Hematopoietic multipotent progenitor cell treated with erythropoietin and hydrocortisone succinate and interleukin-3 and kit ligand, for 6 days (in vitro differentiated cells): ENCODE measurements at places on chromosomes 1 and 21.

GRCh38 chr1:16143566-16144324 is 12.1 kb downstream of the EPHA2 start:
- DNase-seq: peak; percentile 83

GRCh38 chr21:31201144-31201543 is 142.9 kb downstream of the TIAM1 start:
- DNase-seq: peak; percentile 56

- no peak for DNase-seq
Observed at GRCh38 chr1:55773211-55773940, 558.2 kb upstream of the USP24 start.

GRCh38 chr1:213993929-213994328 is 6.2 kb downstream of the PROX1 start:
- no peak for DNase-seq

GRCh38 chr1:111747282-111747734 is 8.1 kb upstream of the INKA2 start:
- peak; percentile 95 for DNase-seq

DNA sequence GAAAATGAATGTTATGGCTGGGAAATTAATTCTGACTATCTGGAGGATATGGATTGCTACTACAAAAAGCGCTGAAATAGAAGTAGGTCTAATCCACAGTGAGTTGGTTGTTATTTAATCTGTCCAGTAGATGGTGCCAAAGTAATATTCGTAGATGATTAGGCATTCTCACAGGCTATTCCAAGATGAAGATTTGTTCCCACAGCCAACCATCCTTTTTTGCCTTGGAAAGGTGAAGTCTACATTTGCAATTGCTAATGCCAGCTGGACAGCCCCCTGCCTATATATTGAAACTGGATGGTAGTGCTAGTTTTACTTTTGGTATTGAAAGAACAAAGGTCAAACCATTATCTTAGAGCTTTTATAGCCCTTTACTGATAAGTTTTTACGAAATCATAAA is 43.8 kb downstream of the RBM11 start:
- peak; percentile 80 for DNase-seq

- DNase-seq: peak; percentile 94
Observed at GRCh38 chr1:33255347-33256220, 708 bp upstream of the ZNF362 start.

DNA sequence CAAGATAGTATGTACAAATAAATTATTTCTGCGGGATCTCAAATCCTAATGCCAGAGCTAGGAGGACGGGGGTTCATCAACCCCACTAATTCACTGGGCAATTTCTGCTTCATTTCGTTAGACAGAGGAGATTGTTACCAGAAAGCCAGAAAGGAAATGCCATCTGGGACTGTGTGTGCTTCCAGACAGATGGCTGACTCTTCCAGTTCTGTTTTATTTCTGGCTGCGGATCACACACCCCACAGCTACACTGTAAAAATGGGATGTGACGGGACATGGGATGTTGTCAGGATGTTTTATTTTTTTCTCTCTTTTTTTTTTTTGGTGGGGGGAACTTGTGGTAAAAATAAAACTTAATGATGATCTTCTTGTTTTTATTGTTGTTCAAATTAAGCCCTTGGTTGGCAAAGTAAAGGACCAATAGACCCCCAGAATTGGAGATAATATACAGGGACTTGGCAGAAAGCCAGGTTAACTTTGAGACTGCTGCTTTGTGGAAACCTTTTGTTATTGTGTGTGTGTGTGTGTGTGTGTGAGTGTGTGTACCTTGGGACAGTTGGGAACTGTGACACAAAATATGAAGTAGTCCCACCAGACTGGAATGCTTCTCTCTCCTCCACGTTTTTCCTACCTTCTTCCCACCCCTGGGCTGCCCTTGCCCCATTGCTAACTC is 114.5 kb downstream of the NUF2 start:
- peak; percentile 2 for DNase-seq

- no peak for DNase-seq
Observed at GRCh38 chr1:22527122-22527521, 36.2 kb upstream of the EPHA8 start.

GRCh38 chr1:14083706-14084105 is 383.7 kb downstream of the PRDM2 start:
- no peak for DNase-seq

DNA sequence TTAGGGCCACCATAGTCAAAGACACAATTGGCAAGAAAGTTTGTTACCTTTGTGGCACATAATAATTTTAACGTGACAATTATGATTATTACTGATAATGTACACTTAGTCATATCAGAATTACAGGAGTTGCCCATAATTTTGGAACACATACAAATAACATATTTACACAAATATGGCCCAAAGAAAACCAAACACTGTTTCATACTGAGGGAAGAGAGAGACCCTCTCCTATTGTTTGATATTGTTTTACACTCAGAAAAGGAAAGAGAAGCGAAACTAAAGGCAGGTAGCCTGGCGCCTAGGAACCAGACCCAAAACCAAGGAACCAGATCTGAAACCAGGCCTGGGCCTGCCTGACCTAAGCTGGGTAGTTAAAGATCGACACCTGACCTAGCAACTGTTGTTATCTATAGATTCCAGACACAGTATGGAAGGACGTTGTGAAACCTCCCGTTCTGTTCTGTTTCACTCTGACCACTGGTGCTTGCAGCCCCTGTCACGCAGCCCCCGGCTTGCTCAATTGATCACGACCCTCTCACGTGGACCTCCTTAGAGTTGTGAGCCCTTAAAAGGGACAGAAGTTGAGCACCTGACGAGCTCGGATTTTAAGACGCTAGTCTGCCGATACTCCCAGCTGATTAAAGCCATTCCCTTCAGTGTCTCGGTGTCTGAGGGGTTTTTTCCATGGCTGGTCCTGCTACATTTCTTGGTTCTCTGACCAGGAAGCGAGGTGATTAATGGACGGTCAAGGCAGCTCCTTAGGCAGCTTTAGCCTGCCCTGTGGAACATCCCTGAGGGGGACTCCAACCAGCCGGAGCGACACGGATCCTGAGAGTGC is 27.9 kb downstream of the C1orf115 start:
- DNase-seq: no peak

DNA sequence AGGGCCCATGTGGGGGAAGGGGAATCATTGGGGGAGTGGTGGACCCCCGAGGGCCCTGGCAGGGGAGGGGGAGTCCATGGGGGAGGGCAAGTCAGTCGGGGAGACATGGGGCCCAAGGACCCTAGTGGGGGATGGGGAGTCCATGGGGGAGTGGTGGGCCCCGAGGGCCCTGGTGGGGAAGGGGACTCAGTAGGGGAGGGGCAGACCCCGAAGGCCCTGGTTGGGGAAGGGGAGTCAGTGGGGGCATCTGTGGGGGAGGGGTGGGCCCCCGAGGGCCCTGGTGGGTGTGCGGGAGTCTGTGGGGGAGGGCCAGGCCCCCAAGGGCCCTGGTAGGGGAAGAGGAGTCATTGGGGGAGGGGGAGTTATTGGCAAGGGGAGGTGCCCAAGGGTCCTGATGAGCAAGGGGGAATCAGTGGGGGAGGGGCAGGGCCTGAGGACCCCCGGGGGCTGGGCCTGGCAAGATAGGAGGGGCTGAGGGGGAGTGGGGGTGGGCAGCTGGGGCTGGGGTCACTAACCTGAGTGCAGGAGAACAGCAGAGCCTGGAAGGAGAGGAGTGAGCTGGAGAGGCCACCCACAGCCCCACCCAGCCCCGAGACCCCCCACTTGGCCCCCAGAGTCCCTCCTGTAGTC is 2.1 kb downstream of the MXRA8 start:
- no peak for DNase-seq

DNA sequence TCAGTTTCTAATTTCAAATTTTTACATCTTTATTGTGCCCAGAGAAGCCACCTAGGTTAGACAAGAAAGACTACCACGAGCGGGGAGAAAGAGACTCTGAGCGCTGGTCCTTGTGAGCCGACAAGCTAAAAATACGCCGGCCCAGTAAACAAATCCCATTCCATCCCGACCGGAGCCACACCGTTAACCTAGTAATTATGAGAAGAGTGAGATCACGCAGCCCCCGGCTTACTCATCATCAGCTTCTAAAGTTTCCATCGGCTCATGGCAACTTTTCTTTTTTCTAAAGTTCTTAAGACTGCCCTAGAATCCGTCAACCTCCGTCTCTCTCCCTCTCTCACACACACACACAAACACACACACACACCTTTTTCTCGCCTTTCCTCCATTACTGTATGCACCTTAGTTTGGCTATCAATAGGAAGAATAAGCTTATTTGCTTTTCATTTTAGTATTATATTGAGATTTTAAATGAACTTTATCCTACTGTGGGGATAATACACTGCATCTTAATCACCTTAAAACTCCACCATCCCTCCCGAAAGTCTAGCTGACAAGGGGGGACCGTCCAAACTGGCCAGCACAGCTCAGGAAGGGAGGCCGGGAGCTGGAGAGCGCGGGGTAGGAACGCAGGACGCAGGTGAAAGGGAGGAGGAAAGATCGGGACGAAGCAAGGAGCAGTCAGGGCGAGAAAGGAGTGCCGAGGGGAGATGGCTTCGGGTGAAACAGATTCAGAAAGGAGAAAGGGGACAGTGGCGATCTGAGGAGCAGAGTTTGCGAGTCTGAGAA is 728 bp downstream of the OTUD7B start:
- DNase-seq: peak; percentile 49

DNA sequence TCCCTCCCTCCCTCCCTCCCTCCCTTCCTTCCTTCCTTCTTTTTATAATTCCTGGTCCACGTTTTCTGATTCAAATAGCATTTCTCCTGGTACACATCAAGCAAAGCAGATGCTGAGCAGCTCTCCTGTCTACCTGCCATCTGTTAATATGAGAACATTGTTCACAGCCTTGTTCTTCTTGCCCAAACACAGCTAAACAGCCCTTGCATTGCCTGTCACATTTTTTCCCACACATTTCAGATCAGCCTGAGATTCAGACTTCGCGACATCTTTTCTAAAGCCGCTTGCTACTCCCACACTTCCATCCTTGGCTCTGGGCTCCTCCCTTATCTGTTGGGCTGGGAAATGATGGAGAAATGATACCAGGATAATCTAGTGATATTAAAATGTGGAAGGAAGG is 200.5 kb downstream of the PCP4 start:
- no peak for DNase-seq

DNA sequence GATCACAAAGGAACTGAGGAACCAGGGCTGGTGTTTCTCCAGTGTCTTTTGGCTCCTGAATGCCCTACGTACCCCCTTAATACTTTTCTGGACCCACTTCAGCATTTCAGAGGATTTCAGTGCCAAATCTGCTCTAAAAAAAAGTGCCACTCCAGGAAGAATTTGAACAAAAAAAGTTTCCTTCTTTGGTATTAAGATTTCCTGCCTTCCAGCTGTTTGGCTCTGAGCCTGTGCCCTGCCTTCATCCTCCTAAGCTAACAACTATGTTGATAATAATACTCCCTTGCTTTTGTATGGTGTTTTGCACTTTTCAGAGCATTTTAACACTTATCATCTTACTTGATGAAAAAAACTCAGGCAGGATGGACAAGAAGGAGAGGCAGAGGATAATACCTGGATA is 11.0 kb upstream of the RIMS3 start:
- no peak for DNase-seq

GRCh38 chr1:212127221-212127620 is 91.7 kb downstream of the DTL start:
- no peak for DNase-seq

DNA sequence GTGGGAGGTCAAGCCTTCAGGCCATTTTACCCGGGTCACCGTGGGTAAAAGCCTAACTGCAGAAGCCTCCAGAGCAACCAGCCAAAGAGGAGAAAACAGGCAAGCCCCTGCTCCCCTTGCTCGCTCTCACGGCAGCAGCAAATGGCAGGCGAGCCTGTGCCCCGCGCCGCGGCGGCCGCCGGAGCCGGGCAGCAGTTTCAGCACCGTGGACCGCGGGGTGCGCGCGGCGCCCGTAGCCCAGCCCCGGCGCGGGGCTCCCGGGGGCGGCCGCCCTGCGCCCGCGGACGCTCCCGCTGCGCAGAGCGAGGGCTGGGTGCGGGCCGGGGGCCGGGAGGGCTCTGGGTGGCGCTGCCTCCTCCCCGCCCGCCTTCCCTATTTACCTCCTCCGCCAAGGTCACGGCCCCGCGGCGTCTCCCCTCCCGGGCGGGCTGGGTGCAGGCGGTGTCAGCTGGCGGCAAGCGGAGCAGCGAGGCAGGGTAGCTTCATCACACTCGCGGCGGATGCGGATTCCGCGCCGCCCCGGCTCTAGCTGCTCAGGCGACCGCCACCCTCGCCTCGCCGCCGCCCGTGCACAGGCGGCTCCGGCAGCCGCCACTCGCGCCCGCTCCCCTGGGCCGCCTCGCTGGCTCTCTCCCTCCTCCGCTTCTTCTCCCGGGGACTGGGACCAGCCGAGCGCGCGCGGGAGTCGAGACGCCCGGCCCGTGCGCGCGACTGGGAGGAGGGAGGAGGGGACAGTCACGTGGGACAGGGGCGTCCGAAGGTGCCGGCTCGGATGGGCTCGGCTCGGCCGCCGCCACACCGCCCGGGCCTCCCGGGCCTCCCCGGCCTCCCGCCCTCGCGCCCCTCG is at the start of gene RGS7:
Gene RGS7, minus strand, starts transcription at position 687 of the 847 bp plus-strand sequence.
- DNase-seq: peak; percentile 2

- DNase-seq: no peak
Observed at GRCh38 chr1:25748531-25749205, 51.3 kb upstream of the SELENON start.

DNA sequence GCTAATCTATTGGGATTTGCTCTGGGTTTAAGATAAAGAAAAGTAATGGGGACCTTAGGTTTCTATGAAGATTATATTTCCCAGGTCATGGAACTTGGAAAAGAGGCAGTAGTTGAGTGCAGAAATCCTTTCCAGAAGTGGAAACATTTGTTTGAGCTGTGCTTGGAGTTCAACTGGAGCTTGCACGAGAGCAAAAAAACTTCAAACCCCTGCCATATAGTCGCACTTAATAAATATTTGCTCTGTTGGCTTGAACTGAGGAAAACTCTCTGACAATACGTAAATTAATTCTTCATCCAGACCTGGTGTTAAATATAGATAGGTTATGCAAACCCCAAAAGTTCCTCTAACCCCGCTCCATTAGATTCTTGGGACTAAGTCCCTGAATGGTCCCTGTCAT is 52.8 kb upstream of the COL24A1 start:
- DNase-seq: no peak

GRCh38 chr1:161000736-161001480 is 20.0 kb downstream of the F11R start:
- DNase-seq: no peak

DNA sequence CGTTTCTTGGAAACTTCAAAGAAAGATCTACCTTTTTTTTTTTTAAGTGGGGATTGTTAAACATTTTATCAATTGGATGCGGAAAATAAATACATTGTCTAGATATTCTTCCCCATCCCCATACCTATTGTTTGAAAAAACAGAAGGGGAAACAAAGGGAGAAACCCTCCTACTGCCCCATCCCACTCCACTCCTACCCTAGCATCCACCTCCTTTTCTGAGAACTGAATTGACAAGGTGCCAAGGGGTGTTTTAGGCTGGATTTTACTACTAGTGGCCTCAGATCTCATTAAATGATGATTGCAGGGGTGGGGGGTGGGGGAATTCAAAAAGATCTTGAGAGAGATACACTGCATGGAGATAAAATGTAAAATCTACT is 2.6 kb downstream of the EDARADD start:
- DNase-seq: no peak
